ENCODE measurements at places on chromosomes 2 and 18.

DNA sequence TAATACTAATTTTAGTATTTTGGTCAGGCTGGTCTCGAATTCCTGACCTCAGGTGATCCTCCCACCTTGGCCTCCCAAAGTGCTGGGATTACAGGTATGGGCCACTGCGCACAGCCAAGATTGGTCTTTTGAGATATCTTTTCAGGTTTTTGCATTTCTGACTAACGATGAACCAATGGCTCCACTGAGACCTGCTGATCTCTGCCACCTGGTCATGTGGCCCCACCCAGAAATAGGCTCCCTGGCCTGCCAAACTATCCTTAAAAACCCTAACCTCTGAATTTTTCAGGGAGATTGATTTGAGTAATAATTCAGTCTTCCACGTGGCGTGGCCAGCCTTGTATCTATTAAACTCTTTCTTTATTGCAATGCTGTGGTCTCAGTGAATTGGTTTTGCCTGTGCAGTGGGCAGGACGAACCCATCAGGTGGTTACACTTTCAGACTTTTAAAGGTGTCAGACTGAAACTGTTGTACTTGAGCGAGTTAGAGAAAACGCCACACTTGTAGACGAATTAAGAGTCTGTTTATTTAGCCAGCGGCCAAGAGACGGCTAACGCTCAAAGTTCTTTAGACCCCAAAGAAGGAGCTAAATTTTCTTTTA lies 85.8 kb upstream of the MSH6 start:
- no peak for DNase-seq

DNA sequence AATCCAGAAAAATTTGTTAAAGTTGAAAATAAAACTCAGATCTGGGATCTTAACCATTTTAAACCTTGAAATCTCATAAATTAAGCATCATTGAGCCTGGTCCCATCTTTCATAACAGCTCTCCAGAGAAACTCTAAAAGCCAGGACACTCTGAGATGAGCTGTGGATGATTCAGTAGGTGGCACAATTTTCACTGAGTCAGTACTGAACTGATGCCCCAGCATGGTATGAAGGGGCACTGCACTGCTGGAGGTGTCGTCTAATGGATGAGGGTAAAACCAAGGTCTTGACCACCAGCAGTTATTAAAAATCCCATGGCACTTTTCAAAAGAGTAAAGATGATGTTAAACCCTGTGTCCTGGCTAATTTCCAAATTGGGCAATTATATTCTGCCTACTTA lies 170.6 kb downstream of the FIGN start:
- no peak for DNase-seq

GRCh38 chr18:70370762-70371733 lies 82.2 kb downstream of the SOCS6 start:
- DNase-seq = no peak

GRCh38 chr2:147862859-147863516 lies 18.2 kb downstream of the ACVR2A start:
- DNase-seq = no peak

DNA sequence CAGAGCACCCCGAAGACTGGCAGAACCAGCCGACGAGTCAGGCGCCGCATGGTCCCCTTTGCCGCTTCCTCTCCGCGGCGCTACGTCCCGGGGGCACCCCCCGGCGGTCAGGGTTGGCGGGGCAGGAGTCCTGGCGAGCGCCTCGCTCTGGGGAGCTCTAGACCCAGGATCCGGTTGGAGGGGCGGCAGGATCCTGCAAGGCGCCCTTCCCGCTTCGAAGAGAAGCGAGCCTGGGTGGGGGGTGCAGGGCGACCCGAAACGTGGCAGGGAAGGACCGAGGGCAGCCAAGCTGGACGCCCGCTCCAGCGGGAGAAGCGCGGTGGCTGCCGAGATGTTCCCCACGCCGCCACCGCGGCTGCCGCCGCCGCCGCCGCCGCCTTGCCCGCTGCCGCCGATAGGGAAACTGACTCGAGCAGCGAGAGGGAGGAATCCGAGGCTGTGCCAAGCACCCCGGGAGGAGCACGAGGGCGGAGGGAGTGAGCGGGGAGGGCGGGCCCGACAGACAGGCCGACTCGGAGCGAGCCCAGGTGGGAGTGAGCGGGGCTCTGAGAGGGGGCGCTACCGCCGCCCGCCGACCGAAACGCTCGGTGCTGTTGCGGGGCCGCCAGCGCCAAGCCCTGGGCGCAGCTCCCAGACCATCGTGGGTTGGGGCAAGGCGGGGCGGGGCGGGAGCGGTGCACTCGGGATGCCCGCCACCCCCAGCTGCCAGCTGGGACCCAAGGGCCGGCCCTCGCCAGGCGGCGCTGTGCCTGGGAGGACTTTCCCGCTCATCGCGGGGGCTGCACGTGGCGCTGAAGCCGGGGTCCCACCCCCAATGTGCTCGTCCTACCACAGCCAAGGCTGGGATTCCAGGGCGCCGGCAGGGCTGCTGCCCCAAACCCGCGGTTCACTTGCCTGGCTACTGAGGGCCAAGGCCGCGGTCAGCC lies at the start of gene GALNT14:
Gene GALNT14, minus strand, starts transcription at position 404 of the 926 bp plus-strand sequence. Its CDS starts 354 bp downstream, at position 50.
- no peak for DNase-seq

- no peak for DNase-seq
Measured at GRCh38 chr2:231001036-231001435, 5.1 kb downstream of the SPATA3 start.

- DNase-seq = no peak
Measured at GRCh38 chr18:66440433-66440832, 163.5 kb downstream of the CDH19 start.

DNA sequence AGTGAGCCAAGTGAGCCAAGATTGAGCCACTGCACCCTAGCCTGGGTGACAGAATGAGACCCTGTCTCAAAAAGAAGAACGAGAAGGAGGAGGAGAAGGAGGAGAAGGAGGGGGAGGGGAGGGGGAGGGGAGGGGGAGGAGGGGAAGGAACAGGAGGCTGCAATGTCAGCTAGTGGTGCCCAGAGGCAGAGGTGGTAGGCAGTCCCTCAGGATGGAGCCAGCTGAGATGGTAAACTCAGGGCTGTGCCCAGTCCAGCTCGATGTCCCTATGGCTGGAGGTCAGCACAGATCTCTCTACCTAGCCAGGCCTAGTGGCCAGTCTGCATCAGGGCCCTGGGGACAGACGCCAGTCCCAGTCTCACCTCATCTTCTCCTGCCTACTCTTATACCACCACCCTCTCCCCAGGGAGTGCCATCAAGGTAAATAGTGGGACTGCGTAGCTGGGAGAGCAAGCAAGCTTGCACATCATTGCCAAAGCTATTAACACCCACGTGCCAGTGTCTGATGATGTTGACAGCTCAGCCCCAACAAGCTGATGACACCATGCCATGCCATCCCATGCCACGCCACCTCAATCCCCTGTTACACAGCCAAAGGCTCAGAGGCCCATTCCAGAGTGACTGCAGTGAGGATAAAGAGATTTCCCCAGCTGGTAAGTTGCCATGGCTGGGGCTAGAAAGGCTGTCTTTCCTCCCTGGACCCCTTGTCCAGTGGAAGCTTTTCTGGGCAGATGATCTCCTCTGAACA lies 7.6 kb upstream of the PLB1 start:
- no peak for DNase-seq

DNA sequence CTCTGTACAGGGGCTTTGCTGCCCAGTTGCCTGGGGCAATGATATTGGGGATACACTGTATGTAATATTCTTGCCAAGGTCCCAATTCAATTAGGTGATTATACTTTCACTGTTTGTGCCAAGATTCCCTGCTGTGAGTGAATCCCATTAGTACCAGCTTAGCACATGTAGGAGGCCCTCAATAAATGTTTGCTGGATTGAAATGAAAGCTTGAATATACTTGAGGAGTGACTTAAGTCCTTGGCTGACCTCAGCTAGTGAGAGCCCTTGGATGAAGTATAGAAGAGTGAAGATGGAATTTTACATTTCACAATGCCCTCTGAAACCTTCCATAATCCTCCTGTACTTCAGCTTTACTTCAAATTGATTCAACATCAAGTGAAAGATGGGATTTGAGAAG lies 102.9 kb downstream of the GATA6 start:
- DNase-seq = no peak

DNA sequence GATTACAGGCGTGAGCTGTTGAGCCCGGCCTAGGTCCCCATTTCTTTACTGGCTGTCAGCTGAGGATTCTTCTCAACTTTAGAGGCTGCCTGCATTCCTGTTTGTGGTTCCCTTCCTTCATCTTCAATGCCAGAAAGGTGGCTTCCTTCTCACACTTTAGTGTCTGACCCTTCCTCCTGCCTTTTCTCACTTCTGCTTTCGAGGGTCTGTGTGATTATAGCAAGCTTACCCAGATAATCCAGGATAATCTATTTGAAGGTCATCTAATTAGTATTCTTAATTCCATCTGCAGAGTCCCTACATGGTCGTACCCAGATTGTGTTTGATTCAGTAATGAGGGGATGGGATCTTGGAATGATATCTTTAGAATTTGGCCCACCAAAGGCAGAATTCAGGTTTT lies 157.4 kb downstream of the TANC1 start:
- DNase-seq = no peak

DNA sequence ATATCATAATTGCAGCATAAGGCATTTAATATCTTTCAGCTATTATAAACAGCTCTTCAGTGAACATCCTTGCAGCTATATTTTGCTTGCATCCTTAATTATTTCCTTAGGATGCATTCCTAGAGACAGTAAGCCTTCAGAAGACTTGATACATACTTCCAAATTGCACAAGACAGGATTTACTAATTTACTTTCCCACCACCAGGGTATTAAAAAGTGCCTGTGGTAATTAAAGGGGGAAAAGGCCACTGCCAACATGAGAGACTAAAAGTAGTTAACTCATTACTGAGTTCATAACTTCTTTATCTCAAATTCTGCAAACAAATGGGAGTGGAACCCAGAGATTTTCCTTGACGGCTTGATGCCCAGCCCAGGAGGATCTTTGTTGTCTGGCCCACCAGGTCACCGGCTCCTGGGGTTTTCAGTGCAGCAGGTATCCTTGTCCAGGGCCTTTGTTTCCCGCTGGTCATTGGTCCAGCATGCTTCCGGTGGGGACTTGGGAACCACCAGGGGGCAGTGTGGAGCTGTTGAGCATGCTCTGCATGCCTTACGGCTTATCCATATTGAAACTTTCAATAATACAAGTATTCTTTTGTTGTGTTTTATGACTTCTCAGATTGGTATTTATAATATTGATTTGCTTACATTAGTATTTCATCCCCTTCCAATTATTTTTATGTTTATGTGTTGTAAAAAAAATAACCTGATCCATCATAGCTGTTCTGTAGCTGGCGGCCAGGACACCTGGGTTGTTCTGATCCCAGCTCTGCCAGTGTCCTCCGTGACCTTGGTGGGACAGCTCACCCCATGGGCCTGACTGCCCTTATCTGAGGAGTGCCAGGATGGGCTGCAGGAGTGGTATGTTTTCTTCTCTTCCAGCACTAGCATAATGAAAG lies 61.4 kb downstream of the TGOLN2 start:
- DNase-seq = peak; percentile 22

GRCh38 chr2:147382322-147382948 lies 462.4 kb upstream of the ACVR2A start:
- no peak for DNase-seq

- no peak for DNase-seq
Measured at GRCh38 chr2:164438490-164439205, 182.6 kb downstream of the GRB14 start.

GRCh38 chr2:83079007-83079406 lies 1380.1 kb downstream of the SUCLG1 start:
- no peak for DNase-seq

DNA sequence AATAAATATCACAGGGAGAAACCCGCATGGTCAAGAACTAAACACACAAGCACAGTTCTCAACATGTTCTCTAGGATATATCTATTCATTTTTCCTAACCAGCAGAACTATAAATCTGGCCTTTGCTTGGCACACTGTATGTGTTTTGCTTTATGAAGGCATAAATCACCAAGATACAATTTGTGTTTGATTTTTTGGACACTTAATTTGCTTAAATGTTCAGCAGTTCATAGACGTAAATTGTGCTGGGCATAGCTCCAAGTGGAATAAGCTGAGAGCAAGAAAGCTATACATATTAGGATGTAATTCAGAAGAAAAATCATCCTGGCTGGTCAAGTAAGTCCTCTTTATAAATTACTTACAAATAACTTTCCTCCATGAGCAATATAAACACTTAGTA lies 341.5 kb upstream of the ATP5MC3 start:
- DNase-seq = no peak

DNA sequence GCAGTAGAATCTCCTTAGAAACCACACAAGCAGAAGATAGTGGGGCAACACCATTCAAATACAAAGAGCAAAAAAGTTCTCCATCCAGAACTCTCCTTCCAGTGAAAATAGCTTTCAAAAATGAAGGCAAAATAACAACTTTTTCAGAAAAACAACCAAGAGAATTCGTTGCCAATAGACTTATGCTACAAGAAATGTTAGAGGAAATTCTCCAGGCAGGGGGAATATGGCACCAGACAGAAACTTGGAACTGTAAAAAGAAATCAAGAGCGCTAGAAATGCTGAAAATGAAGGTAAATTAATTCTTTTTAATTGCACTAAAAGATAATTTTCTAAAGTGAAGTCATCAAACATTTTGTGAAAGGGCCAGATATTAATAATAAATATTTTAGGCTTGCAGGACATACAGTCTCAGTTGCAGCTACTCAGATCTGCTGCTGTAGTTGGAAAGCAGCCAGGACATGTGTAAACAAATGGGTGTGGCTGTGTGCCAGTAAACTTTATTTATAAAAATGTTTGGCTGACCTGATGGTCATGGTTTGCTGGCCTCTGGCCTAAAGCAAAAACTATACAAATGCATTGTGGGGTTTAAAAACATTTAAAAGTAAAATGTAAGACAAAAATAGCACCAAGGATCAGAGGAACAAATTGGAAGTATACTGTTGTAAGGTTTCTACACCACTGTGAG lies 73.7 kb upstream of the TGFA start:
- no peak for DNase-seq

- no peak for DNase-seq
Measured at GRCh38 chr18:10454681-10455557, 484 bp downstream of the APCDD1 start.

- no peak for DNase-seq
Measured at GRCh38 chr2:95234286-95234785, 27.0 kb downstream of the ZNF892 start.

GRCh38 chr2:48200620-48201293 lies 294.5 kb upstream of the FBXO11 start:
- DNase-seq = no peak

DNA sequence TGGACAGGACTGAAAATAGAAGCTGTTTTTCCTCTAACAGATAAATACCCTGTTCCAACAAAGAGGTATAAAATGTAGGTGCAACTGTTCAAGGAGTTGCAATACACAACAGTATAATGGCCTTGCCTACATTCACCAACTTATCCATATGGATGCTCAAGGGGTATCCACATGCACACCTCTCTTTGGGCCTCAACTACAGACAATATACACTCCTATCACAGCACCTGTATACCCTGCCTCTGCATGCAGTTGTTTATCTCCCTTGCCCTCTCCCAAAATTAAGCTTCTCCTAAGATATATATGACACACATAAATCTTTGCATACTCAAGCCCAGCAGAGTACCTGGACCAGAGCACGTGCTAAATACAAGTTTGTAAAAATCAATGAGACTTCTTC lies 37.3 kb downstream of the DARS1 start:
- no peak for DNase-seq

DNA sequence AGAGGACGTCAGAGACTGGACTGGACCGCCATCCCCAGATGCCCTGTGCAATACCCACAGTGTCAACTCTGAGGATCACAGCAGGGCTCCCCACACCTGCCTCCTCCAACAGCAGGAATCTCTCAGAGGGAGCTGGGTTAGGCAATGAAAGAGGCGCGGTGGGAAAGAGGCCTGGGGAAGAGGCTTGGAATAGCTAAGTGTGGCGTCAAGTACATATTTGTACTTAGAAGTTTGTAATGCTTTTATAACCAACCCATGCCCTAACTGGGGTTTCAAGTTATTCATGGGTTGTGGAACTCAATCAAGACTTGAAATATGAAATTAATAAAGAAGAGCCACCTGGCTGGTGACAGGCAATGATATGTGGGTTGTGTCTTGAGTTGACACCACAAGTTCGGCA lies 28.7 kb downstream of the CYP26B1 start:
- no peak for DNase-seq

Data from T-cell (primary cell).